ENCODE measurements at places on chromosomes 6 and 20. TPM values are rescaled to one million over a fixed set of nuclear protein-coding genes. Genes with fewer than 3 reads are reported as not detected.

Gene HDGFL1
- not detected for polyA plus RNA-seq

Gene MCCD1
- 15.4 TPM for polyA plus RNA-seq

Gene GGTLC1
- polyA plus RNA-seq = not detected

Gene TRDN
- 2.2 TPM for polyA plus RNA-seq

Gene SLC22A2
- polyA plus RNA-seq = 10.7 TPM

Gene KHDC3L
- not detected for polyA plus RNA-seq

Gene PACSIN1
- polyA plus RNA-seq = 1.2 TPM

DNA sequence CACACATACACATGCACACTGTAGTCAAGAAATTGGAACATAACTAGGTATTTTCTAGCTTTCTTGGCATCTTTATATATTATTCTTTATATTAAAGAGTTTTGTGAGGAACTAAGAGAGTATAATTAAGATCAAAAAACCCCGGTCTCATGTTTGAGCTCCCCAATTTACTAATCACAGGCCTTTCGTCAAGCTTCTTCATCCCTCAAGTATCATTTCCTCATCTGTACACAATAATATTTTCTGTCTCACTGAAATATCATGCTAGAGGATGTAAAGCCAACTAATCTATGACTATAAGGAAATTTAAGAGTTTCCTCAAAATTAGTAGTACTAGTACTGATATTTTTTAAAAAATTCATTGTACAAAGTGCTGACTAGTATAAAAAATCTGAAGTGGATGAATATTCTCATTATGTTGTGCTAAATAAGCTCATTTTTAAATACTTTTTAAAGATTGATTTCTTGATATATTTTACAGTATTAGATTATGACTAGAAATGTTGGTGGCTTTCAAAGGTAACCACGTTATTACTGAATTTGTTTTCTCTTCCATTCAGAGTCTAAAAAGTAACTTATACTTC is 28.0 kb downstream of the PEX3 start:
- DNase-seq = no peak

DNA sequence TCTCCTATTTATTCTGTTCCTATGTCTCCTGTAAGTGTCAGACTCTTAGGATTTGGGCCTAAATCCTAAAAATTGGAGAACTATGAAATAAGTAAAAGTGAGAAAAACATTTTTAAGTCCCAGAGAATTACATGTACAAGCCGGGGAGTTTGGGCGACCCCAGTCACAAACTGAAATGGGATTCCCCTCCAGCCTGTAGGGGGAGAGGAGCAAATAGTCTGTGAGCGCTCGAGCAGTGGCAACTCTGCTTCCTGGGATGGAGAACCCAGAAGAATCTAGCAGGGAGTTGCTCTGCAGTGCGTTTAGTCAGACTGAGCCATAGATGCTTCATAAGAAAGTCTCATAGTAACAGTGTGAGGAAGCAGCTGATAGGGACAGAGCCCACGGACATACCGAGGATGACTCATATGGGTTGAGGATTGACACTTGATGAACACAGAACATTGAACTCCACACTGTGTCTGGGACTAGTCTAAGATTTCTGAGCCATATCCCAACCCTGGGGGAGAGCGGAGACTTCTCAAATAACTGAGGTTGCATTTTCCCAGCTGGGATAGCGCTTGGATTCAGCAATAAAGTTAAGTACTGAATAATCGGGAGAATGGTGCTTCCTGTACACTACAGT is 437.2 kb downstream of the BCKDHB start:
- no peak for DNase-seq

GRCh38 chr6:168352096-168352495 is 32.5 kb upstream of the DACT2 start:
- DNase-seq = no peak

- DNase-seq = no peak
These were observed 9.3 kb downstream of the IP6K3 start for GRCh38 chr6:33737267-33738026.

DNA sequence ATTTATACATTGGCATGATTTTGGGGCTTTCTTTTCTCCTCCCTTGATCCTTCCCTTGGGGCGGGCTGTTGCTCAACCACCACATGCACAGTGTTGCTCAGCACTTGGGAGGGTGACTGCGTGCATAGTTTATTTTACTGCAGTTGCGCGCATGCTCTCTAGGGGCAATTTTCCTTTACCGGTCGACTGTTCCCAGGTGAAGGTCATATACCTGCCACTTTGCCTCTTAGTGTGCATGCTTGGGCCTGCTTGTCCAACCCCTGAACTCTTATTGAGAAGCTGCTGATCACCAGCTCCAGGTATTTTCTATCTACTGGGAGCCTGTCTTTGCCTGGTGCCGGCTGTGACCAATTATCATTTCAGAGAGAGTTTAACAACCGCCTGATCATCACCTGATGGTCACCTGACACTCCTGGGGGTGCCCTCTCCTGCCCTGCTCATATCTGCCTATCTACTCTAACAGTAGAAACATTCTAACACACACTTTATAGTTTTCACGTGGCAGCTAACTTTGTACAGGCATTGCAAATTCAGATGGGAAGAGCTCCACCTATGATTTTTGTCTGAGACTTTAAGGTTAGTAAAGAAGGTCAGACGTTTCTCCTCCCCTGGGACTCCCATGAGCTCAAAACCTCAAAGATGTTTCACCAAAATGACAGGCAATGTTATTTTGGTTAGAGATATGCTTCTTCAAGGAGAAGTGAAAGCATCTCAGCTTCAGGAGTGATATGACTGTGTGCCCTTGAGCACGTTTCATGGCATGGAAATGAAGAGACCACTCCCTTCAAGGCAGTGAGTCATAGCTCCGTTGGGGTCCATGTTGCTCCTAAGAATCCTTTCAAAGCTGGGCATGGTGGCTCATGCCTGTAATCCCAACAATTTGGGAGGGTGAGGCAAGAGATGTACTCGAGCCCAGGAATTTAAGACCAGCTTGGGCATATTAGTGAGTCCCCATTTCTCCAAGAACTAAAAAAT is 227.5 kb upstream of the MYLIP start:
- DNase-seq = no peak

DNA sequence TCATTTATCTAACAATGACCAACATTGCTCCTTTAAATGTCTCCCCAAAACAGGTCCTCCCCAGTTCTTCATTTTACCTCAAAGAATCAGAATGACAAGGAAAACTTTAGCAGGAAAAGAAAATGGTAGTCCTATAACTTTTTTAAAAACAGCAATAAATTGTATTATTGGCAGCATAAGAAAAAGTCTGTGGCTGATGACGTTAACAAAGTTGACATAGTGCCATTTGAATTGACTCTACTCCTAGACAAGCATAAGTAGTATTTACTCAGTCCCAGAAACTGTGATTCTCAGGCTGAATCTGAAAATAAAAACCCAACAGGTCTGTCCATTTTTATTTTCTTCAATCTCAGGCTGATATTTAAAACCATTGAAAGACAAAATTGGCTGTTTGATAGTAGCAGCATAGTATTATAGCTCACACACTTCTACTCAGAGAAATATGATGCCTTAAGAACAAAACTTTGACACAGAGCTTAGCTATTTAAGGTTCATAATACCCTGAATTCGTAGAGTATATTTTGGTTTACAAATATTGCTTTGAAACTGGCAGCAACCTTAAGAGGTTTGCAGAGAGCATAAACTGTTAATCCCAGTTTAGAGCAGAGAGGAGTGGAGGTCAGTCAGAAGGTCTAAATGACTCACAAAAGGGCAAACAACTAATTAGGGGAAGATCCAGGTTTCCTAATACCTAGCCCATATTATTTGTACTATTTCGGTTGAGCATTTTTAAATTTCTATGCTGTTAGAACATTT is 35.0 kb upstream of the TENT5A start:
- no peak for DNase-seq

DNA sequence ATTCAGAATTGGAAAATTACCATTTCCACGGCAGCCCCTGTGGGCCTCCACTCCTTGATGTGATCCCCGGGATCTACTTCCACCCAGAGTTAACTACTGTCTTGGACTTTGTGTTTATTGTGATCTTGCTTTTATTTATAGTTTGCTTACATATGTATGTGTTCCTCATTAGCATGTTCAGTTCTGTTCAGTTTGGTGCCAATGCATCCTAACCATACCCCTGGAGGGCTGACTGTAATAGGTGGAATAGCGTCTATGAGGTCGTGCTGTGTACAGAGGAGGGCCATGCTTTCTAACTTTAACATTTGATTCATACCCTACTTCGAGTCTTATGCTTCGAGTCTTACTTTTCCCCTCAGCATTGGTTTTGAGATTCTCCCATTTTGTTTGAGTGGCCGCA is 104.3 kb upstream of the SLC24A3 start:
- no peak for DNase-seq

- DNase-seq = no peak
These were observed 104.7 kb downstream of the EPM2A start for GRCh38 chr6:145630598-145630997.

- no peak for DNase-seq
These were observed 23.9 kb upstream of the ASXL1 start for GRCh38 chr20:32333988-32334885.

DNA sequence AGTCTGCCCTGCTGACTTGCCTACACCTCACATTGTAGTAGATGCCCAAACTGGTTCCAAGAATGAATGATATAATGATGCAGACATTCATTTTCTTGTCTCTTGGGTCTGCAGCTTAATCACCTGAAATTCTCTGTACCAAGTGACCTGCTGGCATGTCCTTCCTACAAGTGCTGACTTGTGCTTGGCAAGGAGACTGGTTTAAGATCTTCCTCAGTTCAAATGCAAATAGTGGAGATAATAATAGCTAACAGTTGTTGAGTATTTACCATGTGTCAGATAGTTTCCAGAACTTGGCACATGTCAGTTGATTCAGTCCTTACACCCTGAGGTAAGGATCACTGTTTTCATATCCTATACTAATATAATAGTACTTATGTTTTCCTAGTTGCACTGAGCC is 223.4 kb downstream of the SLC24A3 start:
- no peak for DNase-seq

- no peak for DNase-seq
These were observed 65.1 kb downstream of the CGA start for GRCh38 chr6:87029711-87030314.

GRCh38 chr6:142542704-142543233 is 241.0 kb downstream of the ADGRG6 start:
- DNase-seq = no peak

- no peak for DNase-seq
These were observed 244.1 kb upstream of the QKI start for GRCh38 chr6:163170294-163170883.

- no peak for DNase-seq
These were observed 41.2 kb upstream of the MTRF1L start for GRCh38 chr6:153043719-153044118.

GRCh38 chr6:54156650-54157250 is 45.5 kb downstream of the MLIP start:
- no peak for DNase-seq

DNA sequence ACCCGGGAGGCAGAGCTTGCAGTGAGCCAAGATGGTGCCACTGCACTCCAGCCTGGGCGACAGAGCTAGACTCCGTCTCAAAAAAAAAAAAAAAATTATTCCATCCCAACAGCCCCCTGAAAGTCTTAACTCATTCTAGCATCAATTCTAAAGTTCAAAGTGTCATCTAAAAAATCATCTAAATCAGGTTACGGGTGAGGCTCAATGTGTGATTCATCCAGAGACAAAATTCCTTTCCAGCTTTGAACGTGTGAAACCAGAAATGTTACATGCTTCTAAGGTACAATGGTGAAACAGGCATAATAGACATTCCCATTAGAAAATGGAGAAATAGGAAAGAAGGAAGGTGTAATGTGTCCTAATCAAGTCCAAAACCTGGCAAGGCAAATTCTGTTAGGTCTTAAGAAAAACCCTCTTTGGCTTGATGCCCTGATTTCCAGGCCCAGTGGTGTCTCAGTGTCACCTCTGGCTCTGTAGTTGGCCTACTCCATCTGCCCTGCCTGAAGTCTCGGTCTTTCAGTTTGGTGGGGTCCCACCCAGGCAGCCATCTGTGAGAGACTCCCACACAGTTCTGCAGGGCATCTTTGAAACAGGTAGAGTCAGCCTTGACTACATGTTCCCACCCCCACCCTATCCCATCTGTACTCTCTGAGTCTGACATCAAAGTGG is 43.5 kb downstream of the HFE start:
- DNase-seq = no peak
